ENCODE measurements at places on chromosomes 1 and 21.

GRCh38 chr1:117794073-117794472 lies 135.3 kb downstream of the GDAP2 start:
- DNase-seq = no peak

DNA sequence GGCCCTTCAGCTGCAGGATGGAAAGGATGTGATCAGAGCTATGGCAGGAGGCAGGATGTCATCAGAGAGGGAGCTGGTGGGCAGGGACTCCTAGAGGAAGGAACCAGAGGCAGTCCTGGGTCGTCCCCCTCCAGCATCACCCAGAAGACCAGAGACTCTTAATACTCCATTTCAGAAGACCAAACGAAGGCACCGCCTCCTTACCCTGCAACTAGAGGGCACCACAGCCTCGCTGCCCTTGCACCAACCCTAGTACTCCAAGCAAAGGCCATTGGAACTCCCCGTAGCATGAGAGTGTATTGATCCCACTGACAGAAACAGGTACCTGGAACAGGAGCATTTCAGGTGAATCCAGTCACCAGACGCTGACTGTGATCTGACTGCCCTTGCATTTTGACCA lies 598.1 kb downstream of the NPHP4 start:
- DNase-seq = no peak

DNA sequence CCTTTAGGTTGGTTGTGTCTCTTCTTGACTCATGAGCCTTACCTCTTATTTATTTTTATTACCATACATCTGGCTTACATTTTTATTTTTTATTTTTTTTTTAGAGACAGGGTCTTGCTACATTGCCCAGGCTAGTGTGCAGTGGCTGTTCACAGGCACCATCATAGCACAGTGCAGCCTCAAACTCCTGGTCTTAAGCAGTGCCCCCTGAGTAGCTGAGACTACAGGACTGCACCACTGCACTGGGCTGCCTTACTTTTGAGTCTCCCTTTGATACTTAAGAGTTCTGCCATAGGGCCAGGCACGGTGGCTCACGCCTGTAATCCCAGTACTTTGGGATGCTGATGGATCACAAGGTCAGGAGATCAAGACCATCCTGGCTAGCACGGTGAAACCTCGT lies 76.4 kb upstream of the MACF1 start:
- no peak for DNase-seq

DNA sequence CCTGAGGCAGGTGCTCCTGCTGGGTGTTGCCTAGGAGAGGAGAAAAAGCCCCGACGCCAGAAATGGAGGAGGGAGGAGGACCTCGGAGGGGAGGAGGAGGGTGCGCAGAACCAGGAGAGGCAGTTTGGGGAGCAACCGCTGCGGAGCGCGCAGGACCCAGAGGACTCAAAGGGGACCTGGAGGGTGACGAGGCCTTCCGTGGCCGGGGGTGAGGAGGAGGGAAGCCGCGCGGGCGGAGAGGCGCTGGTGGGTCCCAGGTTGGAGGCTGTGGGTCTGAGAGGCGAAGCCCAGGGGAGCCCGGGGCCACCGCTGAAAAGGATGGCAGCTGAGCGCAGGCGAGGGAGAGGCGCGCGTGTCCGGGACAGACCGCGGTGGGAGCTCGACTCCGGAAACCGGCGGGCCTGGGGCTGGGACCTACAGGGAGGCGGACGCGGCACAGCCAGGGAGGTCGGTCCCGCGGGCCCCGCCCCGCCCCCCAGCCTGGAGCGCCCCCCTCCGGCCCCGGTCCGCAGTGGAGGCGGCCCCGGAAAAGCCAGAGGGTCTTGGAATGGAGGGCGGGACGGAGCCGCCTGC lies 15.1 kb downstream of the RNF223 start:
- DNase-seq = no peak

- DNase-seq = no peak
These were observed 35.1 kb downstream of the NUAK2 start for GRCh38 chr1:205286335-205286950.

- no peak for DNase-seq
These were observed 14.7 kb downstream of the UCK2 start for GRCh38 chr1:165842023-165842670.

GRCh38 chr1:161309868-161310267 lies at the start of gene MPZ:
MPZ (minus strand) TSS chr1:161309968; CDS start chr1:161309905, 63 bp downstream.
- DNase-seq = no peak

GRCh38 chr1:90826834-90827233 lies 109.7 kb upstream of the BARHL2 start:
- no peak for DNase-seq

DNA sequence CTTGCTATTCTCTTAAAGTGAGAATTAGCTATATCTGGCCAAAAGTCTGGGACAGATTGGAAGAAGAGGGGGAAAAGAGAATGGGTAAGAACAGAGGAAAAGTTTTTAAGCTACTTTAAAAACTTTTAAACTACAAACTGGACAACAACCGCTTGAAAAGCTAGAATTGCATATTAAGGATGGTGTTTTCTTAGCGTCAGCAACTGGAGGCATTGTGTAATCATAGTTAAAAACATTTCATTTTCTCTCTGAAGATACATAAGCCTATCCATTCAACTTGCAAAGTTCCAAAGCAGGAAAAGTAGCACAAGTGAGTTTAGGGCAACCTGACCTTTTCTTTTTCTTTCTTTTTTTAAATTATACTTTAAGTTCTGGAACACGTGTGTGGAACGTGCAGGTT lies 10.9 kb downstream of the PBX1 start:
- no peak for DNase-seq
